Inflammatory macrophage treated with lipopolysaccharide for 1 hour (primary cell): ENCODE measurements at places on chromosomes 16 and 17.

GRCh38 chr16:54290833-54291655 lies 4.5 kb upstream of the IRX3 start:
- no peak for DNase-seq

GRCh38 chr16:60217787-60218186 lies 1483.7 kb upstream of the GOT2 start:
- no peak for DNase-seq

DNA sequence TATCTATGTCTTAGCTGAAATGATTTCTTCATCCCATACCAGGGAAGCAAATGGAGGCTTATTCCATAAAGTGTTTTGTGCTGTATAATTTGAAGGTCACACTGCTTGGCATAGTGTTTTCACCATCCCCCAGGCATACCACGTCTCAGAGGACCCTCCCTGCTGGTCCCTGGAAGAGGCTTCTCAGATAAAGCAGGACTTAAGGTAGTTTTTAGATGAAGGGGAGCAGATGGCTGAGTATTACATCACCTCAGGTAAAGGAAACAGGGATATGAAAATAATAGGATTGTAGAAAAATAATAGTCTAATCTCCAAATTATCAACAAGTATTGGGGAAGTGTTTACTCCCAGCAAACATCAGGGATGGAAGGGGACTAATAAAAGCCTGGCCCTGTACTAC lies 7.3 kb upstream of the SMG1 start:
- no peak for DNase-seq

GRCh38 chr16:78490847-78491246 lies 391.4 kb downstream of the WWOX start:
- DNase-seq = no peak

- no peak for DNase-seq
These were observed 48.3 kb downstream of the C17orf67 start for GRCh38 chr17:56785405-56785804.

DNA sequence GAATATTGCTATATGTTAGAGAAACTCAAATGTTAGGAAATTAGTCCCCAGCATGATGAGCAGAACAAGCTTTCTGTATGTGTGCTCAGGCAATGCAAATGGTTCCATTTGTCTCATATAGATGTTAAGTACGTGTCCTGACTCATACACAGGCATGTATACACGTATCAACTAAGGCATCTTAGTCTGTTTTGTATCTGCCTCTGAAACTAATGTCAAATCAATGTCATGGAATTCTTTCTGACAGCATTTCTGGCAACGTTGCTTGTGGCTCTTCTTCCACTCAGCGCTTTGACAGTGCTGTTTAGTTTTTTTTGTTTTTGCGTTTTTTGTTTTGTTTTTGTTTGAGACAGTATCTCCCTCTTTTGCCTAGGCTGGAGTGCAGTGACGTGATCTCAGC lies 111.9 kb downstream of the CNTNAP4 start:
- no peak for DNase-seq
